Activated T-cell treated with anti-CD3 and anti-CD28 coated beads for 24 hours (primary cell): ENCODE measurements at places on chromosomes 5 and 9.

DNA sequence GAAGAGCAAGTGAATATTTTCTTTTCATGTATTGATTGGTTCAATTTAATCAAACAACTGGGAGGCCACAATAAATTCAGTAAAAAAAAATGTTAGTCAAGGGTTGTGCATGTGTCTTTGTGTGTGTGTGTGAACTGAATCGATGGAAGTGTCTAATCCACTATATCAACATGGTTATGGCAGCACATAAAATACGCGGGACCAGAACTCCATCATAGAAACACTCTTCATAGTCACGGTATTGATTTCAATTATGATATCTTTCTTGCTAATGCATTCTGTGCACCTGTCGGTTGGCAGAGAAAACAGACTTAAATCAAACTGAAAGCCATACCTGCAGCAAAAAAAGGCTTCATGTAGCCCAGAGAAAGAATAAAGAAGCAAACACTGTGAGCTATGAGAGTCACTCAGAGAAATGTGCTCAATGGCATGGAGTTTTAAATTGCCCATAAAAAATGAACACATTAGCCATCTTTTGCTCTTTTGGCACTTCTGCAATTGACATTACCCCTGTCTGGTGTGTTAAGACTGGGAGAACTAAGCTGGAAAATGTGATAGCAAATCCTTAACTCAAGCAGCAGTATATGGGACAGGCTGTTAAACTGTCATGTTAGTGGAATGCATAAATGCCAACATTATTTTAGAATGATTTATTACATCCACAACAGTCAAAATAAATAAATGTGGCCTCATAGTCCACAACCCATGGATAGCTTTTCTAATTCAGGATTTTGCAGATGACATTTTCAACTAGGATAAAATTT lies 642.4 kb upstream of the C9orf72 start:
- no peak for DNase-seq

- DNase-seq: no peak
Observed at GRCh38 chr9:71928806-71929205, 17.4 kb downstream of the C9orf85 start.

DNA sequence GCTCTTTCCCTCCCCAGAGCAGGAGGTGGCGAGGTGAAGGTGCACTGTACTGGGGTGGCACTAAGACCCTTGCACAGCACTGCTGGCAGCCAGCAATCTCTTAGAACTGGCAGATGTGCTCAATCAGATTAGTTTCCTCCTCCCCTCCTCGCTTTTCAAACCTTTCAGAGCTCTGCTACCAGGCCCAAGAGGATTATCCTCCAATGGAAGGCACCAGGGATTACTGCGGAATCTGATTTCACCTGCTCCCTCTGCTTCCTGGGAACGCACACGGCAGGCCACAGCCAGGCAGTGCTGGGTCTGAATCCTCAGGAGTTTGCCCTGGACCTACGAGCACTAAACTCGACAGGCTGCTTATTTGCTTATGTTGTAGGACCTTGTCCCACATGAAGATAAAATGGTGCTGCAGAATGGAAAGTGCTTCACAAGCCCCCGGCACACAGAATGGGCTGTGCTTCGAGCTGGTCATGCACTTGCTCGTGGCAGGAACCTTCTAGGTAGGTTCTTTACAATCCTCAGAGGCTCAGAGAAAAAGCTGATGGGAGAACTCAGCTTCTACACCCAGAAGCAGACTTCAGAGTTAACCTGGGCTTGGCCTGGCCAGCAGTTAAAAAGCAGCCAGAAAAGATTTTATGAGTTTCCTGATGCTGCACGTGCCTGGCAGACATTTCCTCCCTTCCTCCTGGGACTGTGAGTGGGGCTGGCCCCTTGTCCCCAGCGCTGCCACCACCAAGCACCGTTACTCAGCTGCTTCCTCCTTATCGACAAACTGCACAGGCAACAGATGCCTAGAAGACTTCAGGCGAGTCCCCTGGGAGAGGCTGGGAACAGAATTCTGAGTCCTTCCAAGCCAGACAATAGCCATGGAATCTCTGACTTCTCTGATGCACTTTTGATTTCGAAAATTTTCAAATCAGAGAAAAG lies 33.1 kb downstream of the FABP6 start:
- DNase-seq: no peak

- DNase-seq: no peak
Observed at GRCh38 chr9:108445431-108446071, 410.2 kb downstream of the ACTL7B start.
